Activated T-cell treated with anti-CD3 and anti-CD28 coated beads for 48 hours (primary cell): ENCODE measurements at places on chromosomes 5 and 9.
A peak's percentile ranks its signal among the peaks of the same experiment; 100 is the strongest.

DNA sequence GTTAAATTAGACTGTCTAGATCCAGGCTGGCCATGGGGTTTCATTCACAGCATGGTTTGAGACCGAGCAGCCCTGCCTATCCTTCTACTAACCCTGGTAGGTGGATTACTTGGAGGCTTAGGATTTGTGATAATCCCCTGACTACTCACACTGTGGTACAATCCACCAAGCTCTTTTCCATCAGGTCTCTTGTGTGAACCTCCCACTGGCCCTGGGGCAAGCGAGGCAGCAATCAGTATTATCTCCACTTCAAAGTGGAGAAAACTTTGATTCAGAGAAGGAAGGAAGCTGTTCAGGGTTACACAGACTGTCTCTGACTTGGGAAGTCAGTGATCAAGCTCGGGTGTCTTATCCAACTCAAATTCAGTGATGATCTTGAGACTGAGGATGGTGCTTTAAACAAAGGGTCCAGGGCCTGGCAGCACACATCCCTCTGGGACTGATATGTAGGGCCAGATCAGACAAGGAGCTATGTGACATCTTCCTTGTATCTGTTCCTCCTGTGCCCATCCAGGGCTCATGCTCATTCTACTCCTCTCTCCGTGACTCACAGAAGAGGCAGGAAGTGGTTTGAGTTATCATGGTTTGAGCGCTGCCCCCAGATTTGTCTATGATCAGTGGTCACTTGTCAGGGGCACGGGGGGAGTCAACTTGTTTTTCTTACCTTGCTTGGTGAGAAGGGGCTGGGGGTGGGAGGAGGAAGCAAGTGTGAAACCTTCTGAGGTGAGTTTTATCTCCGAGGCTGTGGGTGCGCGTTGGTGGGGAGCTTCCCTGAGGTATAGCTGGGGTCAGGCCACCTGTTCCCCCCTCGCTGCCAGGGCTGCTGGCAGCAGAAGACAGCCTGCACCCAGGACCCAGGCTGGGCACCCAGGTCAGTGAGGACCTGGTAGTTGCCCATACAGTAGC lies 48.6 kb downstream of the RGS3 start:
- peak; percentile 75 for DNase-seq

DNA sequence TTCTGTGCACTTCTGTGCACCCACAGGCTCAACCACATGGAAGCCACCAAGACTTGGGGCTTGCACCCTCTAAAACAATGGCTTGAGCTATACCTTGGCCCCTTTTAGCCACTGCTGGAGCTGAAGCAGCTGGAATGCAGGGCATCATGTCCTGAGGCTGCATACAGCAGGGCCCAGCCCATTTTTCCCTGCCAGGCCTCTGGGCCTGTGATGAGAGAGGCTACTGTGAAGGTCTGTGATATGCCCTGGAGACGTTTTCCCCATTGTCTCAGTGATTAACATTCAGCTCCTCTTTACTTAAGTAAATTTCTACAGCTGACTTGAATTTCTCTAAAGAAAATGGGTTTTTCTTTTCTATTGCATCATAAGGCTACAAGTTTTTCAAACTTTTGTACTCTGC lies 134.0 kb upstream of the EGFLAM start:
- no peak for DNase-seq

DNA sequence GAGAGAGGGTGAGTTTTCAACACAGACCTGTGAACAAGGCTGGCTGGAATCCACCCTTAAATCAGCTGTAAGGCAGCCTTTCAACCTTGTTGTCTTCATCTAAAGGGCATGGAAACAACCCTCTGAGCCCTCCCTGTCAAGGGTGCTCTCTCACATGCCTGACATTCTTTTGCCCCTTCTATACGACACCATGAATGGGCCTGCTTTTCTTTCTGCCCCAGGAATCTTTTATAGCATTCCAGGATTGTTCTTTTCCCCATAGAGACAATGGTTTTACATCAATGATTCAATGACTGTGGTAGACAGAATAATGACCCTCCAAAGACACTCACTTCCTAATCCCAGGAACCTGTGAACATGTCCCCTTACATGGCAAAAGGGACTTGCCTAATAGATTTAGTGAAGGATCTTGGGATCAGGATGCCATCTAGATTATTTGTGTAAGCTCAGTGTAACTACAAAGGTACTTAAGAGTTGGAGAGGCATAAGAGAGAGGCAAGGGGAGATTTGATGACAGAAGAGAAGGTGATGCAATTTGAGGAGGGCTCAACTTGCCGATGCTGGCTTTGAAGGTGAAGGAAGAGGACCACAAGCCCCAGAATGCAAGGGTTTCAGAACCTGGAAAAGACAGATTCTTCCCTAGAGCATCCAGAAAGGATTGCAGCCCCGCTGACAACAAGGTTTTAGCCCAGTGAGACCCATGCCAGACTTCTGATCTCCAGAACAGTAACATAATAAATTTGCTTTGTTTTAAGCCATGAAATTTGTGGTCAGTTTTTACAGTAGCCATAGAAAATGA lies 29.2 kb upstream of the HMHB1 start:
- no peak for DNase-seq

DNA sequence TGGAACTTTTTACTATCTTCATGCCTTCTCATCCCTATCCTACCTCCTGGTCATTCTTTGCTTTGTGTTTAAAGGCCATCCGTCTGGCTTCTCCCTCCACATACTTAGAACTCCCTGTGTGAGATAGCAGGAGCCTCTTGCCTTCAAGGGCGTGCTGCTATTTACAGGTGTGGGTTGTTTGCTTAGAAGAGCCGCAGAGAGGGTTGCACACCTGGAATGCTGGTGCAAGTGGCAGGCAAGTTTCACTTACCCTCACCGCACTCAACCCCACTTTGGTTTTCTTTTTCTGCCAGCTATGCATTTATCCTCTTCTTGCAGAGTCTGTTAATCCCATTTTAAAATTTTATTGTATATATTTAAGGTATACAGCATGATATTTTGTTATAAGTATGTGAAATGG lies 12.6 kb downstream of the SKP2 start:
- no peak for DNase-seq

- no peak for DNase-seq
Measured at GRCh38 chr5:160315968-160316367, 3.6 kb upstream of the CCNJL start.

DNA sequence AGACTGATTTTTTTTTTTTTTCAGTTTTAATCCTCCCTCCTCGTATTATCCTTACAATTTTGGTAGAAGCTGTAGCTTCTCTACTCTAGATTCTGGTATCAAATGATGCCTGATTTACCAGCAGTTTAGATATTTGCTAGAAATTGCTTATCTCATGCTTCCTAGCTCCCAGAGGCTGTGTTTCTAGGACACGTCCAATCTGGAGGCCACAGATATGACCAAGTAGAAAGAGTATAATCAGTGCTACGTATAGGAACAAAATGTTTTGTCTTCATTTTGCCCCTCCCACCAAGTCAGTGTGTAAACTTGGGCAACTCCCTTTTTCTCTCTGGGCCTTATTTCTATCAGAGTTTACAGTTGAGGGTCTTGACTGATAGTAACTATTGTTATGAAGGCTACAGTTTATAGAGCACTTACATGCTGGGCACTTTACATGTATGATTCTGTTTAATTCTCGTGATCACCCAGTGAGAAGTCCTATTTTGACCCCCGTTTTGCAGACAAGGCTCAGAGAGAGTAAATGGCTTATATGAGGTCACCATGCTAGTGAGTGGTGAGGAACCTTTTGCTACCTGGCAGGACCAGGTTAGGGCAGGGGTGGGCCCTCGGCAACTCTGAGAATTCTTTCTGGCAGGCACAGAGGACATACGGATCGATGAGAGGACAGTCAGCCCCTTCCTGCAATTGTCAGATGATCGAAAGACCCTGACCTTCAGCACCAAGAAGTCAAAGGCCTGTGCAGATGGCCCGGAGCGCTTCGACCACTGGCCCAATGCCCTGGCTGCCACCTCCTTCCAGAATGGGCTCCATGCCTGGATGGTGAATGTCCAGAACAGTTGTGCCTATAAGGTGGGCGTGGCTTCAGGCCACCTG lies 7.6 kb downstream of the HDHD3 start:
- DNase-seq, result no peak

DNA sequence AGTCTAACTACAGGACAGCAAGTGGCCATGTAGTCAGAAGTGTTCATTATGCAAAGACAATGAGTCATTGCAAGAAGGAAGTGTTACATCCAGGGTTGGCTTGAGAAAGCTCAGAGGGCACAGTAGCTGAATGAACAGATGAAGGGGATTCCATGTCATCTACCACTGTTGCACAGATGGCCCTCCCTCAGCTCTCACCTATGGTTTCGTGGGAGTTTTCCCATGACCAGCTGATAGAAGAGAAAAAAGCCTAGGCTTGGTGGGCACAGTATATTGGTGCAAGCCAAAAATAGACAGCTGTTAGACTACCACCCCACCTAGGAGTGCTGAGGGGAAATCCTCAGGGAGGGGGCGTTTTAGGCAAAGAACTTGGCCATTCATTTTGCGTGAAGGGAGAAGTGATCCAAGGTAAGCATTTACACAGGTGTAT lies 217.0 kb downstream of the DMRT2 start:
- DNase-seq, result no peak

DNA sequence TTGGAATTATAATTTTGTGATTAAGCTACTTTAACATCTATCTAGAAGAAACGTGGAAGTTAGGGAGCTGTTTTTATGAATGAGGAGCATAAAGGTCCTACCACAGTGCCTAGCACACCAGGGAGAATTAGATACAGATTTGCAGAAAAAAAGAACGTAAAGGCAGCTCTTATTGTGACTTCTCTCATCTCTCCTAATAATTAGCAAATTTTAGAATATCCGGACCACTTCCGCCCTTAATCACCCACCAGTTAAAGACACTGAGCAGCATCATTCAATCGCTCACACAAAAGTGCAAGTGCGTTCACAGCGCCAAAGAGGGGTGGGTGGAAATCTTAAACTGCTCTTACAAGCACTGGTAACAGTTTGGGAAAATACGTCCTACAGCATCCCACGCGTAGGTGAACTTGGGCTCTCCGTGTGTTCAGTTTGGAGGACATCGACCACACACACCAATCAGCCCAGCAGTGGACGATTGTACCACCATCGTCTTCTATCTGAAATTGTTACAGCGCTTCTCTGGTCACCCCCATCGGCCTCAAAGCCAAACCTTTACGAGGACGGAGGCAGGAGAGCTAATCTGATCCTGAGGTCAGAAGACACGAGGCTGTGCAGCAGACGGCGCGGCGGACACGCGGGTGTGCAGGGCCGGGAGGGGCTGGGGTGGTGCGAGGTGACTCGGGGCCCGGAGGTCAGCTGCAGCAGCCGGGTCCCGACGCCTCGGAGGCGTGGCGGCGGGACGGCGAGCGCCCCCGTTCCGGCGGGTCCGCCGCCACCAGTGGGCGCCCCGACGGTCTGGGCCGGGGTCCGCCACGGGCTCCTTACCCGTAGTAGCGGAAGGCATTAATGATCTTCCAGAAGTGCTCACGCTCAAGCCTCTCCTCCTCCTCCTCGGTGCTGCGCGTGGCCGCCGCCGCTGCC lies 646 bp downstream of the CARNMT1 start:
- DNase-seq, result peak; percentile 53

- DNase-seq, result no peak
Measured at GRCh38 chr5:165187815-165188214, 1682.4 kb downstream of the MAT2B start.

GRCh38 chr9:3868466-3868865 lies 342.7 kb upstream of the RFX3 start:
- DNase-seq, result no peak

- DNase-seq, result no peak
Measured at GRCh38 chr5:107408564-107408963, 262.2 kb downstream of the EFNA5 start.

DNA sequence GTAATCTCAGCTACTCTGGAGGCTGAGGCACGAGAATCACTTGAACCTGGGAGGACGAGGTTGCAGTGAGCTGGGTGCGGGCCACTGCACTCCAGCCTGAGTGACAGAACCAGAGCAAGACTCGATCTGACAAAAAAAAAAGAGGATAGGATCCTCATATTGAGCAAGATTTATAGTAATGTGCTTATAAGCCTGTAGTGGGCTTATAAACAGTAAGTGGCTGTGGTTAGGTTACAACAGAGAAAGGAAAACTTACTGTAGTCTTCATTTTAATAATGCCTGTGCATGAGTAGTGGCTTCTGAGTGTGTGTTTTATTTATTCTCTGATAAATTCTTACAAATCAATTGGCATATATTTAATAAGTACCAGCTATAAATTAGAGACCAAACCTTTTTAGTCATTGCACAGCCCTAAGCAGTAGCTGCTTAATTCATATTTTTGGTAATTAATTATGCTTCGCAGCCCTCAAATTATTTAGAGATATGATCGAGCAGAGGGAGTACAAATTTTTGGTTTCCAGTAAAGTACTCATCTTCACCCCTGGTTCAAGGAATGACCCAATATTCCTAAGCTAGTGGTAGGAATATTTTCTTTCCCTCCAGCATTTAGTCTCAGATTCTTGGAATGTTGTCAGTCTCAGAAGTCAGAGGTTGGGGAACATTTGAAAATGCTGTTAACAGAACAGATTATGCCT lies 73.8 kb upstream of the KLF9 start:
- no peak for DNase-seq

GRCh38 chr5:16744164-16744880 lies 127.5 kb upstream of the RETREG1 start:
- DNase-seq, result no peak

DNA sequence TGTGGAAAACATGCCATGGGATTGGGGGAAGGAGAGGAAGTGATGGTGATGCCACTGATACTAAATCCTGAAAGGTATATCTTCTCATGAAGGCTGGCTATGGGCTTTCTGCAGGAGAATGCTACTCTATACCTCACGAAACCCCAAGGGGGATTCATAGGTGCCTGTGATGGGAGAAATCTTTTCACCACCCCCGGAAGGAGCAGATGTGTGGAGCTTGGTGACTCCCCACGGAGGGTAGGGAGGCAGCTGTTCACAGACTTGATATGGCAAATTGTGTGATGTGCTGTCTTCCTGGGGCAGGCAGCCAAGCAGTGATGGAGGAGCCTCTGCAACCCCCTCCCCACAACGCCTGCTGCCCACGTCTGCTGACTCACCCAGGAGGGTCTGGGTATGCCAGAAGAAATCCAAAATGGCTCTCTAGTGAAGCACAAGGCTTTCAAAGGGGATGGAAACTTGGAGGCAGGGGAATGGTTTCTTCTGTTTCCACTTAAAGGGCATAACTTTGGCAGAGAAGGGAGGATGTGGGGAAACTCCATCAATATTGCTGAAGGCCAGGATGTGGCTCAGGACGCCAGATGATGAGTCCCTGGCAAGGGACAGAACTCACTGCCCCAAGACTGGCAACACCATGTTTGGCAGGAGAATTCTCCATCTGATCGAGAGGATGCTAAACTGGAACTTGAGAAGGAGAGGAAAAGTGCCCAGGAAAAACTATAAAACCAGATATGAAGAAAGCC lies 188.3 kb downstream of the GABBR2 start:
- DNase-seq, result no peak

- no peak for DNase-seq
Measured at GRCh38 chr5:109964136-109964535, 274.4 kb downstream of the MAN2A1 start.
